Spleen (tissue), 13 donors: ENCODE measurements at places on chromosomes 16 and 17. TPM values are rescaled to one million over a fixed set of nuclear protein-coding genes. Genes with fewer than 3 reads are reported as not detected.

DNA sequence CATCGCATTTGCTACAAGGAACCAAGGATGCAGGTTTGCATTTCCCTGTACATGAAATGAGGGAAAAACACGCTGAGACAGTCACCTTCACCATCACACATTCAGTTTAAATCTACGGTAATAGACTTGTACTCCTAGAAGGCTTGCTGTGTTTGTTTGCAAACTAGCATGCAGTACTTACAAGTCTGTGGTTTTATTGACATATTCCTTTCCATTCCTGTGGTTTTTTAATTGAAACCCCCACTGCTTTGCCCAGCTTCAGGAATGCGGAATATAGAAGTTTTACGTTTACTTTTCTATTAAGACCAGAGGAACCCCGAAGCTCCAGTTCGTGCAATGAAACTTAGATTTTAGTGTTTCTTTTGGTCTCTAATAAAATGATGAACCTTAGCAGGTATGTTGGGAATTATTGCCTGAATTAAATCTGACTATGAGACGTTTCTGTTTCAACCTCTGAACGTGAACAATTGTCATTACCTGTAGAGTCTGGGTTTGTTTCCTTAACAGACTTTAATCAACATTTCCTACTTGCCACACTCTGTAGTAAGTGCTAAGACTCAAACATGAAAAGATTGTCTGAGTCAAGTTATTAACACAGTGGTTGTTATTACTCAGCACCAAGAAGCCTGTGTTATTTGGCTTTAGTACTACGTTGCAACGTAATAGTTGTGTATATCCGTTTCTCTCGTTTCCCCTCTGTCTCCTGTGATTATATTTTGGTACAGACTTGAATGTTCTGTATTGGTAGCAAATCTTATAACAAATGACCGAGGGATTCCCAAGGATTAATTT lies 793.3 kb upstream of the GOT2 start:
- H3K4me1 ChIP-seq: no peaks in the 10 kb centered on the region
- no peaks in the 10 kb centered on the region for H3K36me3 ChIP-seq
- H3K27ac ChIP-seq: no peak overlapping the region
- H3K4me3 ChIP-seq: no peak overlapping the region

- no peak overlapping the region for H3K27ac ChIP-seq
- H3K4me1 ChIP-seq: no peaks in the 10 kb centered on the region
- peaks cover 43% of the 10 kb centered on the region for H3K36me3 ChIP-seq
- DNase-seq: no peak
- H3K27me3 ChIP-seq: no peaks in the 10 kb centered on the region
- H3K4me3 ChIP-seq: no peak overlapping the region
Observed at GRCh38 chr17:12127667-12128066, 107.0 kb downstream of the MAP2K4 start.

- H3K36me3 ChIP-seq: no peaks in the 10 kb centered on the region
- DNase-seq: no peak
- no peak overlapping the region for H3K27ac ChIP-seq
- no peak overlapping the region for H3K4me3 ChIP-seq
Observed at GRCh38 chr16:4583906-4584305, 27.8 kb downstream of the C16orf96 start.

DNA sequence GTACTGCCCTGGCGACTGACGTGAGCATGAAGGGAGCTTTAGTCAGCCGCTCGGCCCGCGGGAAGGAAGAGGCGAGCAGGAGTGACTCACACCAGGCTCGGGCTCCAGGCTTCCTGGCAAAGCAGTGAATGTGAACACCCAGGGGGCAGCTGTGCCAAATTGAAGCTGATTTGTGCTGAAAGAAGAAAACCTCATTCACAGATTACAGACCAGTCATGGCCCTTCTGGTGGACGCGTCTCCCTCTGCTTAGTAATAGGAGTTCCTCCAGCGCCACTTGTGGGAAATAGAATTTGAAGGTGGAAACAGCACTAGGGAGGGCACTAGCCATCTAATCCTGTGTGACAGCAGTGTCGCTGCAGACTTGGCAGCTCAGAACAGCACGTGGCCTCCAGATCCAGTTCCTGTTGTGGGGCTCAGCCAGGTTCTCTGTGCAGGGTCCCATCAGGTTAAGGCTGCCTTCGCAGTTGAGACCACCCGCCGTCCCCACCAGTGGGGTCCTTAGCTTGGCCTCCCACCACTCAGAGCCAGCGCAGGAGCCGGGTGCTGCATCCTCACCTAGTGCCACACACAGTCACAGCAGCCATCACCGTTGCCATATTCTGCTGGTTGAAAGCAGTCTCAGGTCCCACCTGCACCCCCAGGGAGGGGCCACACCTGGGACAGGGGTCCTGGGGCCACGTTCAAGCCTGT lies 164.5 kb upstream of the CHMP6 start:
- H3K27me3 ChIP-seq: no peaks in the 10 kb centered on the region
- no peak overlapping the region for H3K4me3 ChIP-seq
- DNase-seq: peak; percentile 84

- no peak overlapping the region for H3K27ac ChIP-seq
- no peak for DNase-seq
- H3K36me3 ChIP-seq: no peaks in the 10 kb centered on the region
- H3K4me3 ChIP-seq: no peak overlapping the region
- no peaks in the 10 kb centered on the region for H3K27me3 ChIP-seq
Observed at GRCh38 chr17:34226011-34226743, 28.9 kb upstream of the CCL2 start.

DNA sequence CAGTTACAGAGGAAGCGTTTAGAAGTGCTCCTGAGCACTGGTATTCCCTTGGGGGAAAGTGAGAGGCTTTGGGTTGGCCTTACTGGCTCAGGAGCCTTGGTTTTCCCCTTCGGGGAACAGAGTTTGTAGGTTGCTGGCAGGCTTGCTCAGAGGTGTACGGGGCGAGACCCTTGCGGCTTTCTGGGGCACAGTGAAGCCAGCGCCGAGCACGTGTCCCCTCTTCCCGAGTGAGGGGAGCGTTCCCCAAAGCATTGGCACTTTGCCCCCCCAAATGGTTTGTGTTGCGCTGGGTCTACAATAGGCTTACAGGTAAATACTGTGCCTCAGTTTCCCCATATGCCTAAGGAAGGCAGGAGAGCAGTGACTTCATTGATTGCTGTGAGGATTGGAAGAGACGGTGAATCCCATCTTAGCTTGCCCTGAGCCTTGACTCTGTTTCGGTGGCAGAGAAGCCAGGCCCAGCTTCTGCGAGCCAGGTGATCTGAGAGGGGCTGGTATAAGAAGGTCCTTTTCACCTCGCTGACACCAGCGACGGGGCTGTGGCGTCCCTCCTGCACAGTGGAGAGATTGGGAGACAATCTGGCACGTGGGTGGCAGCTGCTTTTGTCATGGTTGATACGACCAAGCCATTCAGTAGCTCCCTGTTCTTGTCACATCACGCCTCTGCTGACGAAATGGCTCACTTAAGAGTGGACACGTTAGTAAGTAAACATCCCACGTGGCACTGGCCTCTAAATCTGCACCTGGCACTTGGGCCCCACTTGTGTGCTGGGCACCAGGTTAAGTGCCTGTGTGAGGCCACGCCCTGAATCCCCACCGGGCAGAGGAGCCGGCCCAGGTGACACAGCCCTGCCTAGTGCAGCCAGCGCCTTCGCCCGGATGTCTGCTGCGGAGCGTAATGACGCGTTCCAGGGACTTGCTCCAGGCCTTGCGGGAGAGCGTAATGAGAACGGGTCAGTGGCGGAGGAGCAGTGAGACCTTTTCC lies 55.0 kb downstream of the MEAK7 start:
- H3K4me3 ChIP-seq: no peak overlapping the region
- no peak overlapping the region for H3K27ac ChIP-seq
- no peaks in the 10 kb centered on the region for H3K4me1 ChIP-seq
- H3K27me3 ChIP-seq: no peaks in the 10 kb centered on the region
- DNase-seq: peak; percentile 67

GRCh38 chr17:2816688-2817087 lies 20.4 kb downstream of the RAP1GAP2 start:
- no peaks in the 10 kb centered on the region for H3K36me3 ChIP-seq
- DNase-seq: no peak
- peaks cover 35% of the 10 kb centered on the region for H3K4me1 ChIP-seq
- H3K27me3 ChIP-seq: no peaks in the 10 kb centered on the region

DNA sequence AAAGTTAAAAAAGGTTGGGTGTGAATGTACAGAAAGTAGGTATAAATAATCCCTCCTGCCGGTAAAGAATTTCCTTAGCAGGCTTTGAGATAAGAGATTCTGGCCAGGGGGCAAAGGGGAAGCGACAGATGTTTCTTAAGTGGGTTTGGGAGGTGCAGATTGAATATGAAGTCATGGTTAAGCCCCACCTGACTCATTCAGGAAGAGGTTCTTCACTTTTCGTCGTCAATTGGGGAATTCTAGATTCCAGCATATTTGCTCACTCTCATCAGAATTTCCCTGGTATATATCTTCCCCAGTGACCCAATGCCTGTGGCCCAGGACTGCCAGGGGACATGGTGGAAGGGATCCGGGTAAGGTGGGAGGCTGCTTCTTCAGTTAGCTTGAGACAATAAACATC lies 127.8 kb downstream of the CPPED1 start:
- H3K4me1 ChIP-seq: peaks cover 3% of the 10 kb centered on the region
- H3K27ac ChIP-seq: no peak overlapping the region
- no peaks in the 10 kb centered on the region for H3K36me3 ChIP-seq
- no peak for DNase-seq

- H3K4me1 ChIP-seq: no peaks in the 10 kb centered on the region
- H3K27ac ChIP-seq: no peak overlapping the region
- peak; percentile 20 for DNase-seq
- no peak overlapping the region for H3K4me3 ChIP-seq
Observed at GRCh38 chr17:48928876-48929811, 15.5 kb downstream of the SNF8 start.

GRCh38 chr17:10294180-10294579 lies 78.6 kb downstream of the MYH13 start:
- H3K4me1 ChIP-seq: peaks cover 26% of the 10 kb centered on the region
- H3K27ac ChIP-seq: no peak overlapping the region
- no peaks in the 10 kb centered on the region for H3K36me3 ChIP-seq
- H3K4me3 ChIP-seq: no peak overlapping the region
- DNase-seq: no peak

GRCh38 chr17:59172436-59173004 lies 17.0 kb downstream of the PRR11 start:
- H3K4me1 ChIP-seq: no peaks in the 10 kb centered on the region
- no peak overlapping the region for H3K27ac ChIP-seq
- H3K4me3 ChIP-seq: no peak overlapping the region
- DNase-seq: no peak
- H3K27me3 ChIP-seq: no peaks in the 10 kb centered on the region

DNA sequence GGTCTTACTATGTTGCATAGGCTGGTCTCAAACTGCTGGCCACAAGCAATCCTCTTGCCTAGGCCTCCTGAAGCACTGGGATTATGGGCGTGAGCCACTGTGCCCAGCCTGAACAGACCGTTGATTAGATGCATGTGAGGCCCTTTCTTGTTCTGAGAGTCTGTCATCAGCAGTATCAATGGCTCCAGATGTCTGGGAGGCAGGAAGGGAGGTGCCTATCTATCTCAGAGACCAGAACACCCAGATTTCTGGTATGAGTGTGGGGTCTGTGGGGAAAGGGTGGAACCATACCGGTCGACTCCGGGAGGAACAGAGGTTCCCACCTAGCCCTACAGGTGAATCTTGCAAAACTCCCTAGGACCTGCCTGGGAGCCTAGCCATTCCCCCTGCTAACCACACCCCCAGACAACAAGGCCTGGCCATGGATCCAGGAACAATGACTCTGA lies 71.7 kb downstream of the PRKCB start:
- no peak overlapping the region for H3K4me3 ChIP-seq
- no peak overlapping the region for H3K27ac ChIP-seq
- DNase-seq: no peak
- H3K27me3 ChIP-seq: no peaks in the 10 kb centered on the region
- H3K4me1 ChIP-seq: peaks cover 95% of the 10 kb centered on the region
- no peaks in the 10 kb centered on the region for H3K36me3 ChIP-seq

GRCh38 chr16:47726031-47726675 lies 265.0 kb downstream of the PHKB start:
- H3K4me1 ChIP-seq: peaks cover 13% of the 10 kb centered on the region
- H3K36me3 ChIP-seq: no peaks in the 10 kb centered on the region
- DNase-seq: no peak
- no peaks in the 10 kb centered on the region for H3K27me3 ChIP-seq

DNA sequence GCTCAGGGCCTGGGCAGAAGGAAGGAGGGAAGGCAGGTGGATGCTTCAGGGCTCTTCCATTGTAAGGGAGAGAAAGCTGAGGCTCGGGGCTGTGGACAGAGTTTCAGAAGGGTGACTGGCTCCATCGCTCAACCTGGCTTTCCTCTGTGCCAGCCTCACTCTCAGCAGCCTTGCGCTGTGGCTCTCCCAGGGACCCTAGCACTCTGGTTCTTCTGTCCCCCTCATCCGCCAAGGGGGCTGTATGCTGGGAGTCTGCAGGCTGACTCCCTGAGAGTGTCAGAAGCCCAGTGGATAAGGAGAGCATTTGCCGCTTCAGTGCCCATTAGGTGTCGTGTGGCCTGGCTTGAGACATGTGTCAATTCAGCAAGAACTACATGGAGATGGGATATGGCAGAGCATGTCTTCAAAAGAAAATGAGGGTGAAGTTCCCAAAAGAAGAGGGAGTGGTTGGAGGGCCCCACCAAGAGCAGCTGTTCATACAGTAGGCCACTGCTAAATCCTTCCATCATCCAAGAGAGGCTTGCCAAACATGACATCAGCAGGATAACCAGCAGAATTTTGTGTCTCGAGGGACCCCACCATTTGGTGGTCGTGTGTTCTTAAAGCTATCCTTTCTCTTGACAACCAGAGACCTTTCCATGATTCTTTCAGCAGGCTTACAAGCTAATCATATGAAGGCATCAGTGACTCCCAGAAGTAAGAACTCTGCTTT lies 148.2 kb downstream of the IRX5 start:
- H3K27ac ChIP-seq: no peak overlapping the region
- no peak for DNase-seq
- no peak overlapping the region for H3K4me3 ChIP-seq
- no peaks in the 10 kb centered on the region for H3K36me3 ChIP-seq

GRCh38 chr16:49165025-49165424 lies 116.6 kb downstream of the CBLN1 start:
- H3K27me3 ChIP-seq: no peaks in the 10 kb centered on the region
- DNase-seq: no peak
- no peak overlapping the region for H3K4me3 ChIP-seq
- H3K36me3 ChIP-seq: no peaks in the 10 kb centered on the region
- no peak overlapping the region for H3K27ac ChIP-seq

Gene PIMREG
- polyA plus RNA-seq: 1.3 TPM

Gene GRN
- polyA plus RNA-seq: 135 TPM

Gene DOC2A
- 2.3 TPM for polyA plus RNA-seq

Gene WNK4
- 0.04 TPM for polyA plus RNA-seq

Gene NGFR
- polyA plus RNA-seq: 4.1 TPM

Gene RNF43
- 0.38 TPM for polyA plus RNA-seq

Gene HCRT
- polyA plus RNA-seq: not detected

Gene LUC7L
- polyA plus RNA-seq: 110 TPM

Gene ABCA6
- polyA plus RNA-seq: 2.3 TPM
